ENCODE measurements at places on chromosomes 16 and 17.

- peak; percentile 73 for DNase-seq
Observed at GRCh38 chr17:41666237-41666641, 22.4 kb upstream of the EIF1 start.

DNA sequence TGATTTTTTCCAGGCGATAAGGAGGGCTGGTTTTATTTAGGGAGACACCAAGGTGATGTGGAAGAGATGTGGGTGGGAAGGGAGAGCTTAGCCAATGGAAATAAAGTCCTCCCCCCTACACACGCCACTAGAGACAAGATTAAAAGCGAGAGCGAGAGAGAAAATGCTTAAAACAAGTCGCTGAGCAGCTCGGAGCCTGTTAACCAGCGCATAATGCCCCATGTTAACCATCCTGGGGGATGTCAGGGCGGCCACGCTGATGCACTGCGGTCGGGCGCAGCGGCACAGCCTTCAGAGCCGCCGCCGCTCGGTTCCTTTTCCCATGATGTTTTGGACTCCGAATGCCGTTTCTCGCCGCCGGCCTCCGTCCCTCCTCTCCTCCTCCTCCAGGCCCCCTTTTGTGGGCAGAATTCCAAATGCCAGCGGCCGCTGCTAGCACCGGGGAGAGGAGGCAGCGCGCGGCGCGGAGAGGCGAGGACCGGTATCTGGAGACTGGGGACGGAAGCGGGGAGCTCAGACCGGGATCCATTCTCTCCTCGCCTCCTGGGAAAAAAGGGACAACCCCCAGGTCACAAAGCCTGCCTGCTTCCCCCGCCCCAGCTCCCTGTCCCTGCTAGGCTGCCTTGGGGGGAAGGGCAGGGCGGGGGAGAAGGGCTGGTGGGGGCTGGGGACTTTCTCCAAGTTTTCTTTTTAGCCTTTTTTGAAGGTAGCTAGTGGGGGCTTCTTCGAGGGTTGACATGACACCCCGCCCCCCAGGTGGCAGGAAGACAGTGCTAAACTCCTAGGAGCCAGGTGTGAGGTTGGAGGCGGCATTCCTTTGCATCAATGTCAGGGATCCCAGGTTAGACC, 98.1 kb upstream of the CCL2 start:
- no peak for DNase-seq

- DNase-seq = no peak
Observed at GRCh38 chr16:47904691-47905090, 251.1 kb downstream of the ABCC12 start.

- DNase-seq = no peak
Observed at GRCh38 chr16:53707671-53708070, 3.7 kb downstream of the FTO start.

DNA sequence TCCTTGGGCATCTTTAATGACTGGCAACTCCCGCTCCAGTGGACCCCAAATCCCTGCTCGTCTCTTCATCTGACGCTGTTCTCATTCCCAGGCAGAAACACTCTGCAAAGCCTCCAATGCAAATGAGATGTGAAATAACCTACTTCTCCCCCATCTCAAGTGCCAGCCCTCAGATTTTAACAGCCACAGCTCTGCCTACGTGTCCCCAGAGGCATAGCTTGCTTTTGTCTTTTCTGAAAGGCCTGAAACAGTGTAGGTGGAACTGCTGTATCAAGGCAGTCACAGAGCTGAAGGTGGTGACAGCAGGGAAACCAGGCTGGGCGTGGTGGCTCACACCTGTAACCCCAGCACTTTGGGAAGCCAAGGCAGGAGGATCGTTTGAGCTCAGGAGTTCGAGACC, 14.7 kb downstream of the RPH3AL start:
- DNase-seq = no peak

DNA sequence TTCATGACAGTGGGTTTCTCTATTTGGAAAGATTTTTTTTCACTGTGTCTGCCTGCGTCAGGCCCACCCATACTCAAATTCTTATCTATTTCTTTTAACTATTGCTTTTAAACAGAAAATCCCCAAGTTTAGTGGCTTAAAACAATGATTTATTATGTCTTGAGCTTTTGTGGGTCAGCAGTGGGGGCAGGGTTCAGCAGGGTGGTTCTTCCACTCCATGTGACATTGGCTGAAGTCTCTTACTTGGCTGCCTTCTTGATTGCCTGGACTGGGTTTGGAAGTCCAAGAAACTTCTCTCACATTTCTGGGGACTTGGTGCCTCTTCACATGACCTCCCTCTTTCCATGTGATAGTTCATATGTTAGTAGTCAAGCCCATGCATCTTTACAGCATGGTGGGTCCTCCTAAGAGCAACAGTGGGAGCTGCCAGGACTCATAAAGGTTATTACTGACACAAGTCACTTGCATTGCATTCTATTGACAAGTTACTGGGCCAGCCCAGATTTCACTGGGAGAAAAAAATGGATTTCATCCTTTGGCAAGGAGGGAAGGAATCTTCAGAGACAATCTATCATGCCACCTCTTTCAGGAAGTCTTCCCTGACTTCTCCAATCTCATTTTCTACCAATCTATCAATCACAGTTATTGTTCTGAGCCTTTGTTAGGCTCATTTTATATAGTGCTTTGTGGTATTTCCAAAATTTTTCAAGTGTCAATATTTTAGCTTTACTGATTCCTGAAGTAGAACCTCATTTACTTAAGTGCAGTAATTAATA, 436.1 kb downstream of the XYLT1 start:
- no peak for DNase-seq

GRCh38 chr17:76935331-76935730, 67.1 kb downstream of the MGAT5B start:
- no peak for DNase-seq

All from effector memory CD4-positive, alpha-beta T cell (primary cell).